ENCODE measurements at places on chromosomes 11 and 22. TPM values are rescaled to one million over a fixed set of nuclear protein-coding genes. Genes with fewer than 3 reads are reported as not detected.

The NXPE2 gene
- total RNA-seq = 0.07 TPM

The SLCO2B1 gene
- 0.03 TPM for total RNA-seq

The PTPMT1 gene
- 62.2 TPM for total RNA-seq

The PKNOX2 gene
- total RNA-seq = 10.4 TPM

The SYTL2 gene
- total RNA-seq = 28.9 TPM

The CELSR1 gene
- 2.0 TPM for total RNA-seq

The ARHGAP42 gene
- total RNA-seq = 16.4 TPM

The SMTNL1 gene
- total RNA-seq = not detected

The KRTAP5-10 gene
- not detected for total RNA-seq

The OR8G5 gene
- total RNA-seq = not detected

Data from smooth muscle cell of the pulmonary artery (primary cell).